ENCODE measurements at places on chromosomes 3 and 15.

DNA sequence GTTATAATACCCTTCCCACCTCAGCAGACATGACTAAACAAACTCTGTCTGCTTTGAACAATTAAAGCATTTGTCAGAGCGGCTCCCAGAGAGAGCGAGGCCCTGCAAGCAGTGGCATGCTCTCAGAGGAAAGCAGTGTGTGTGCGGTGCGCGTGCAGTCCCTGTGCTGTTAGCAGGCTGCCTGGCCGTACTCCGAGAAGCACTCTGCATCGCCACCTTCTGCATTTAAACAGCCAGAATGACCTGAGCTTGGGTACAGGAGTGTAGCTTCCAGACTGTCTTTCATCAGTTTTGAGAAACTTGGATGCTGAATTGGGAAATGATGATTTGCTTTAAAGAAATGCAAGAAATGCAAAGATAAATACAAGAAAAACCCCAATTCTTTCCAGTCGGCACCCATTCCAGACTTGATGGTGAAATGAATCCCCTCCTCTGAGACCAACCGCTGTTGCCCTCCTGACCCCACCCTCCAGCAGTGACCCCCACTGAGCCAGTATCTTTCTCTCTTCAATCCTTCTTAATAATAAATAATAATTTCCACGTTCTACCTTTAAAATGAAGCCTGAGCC is 113.5 kb downstream of the VGLL4 start:
- no peak for DNase-seq

GRCh38 chr3:115251509-115251908 is 104.4 kb upstream of the ZBTB20 start:
- DNase-seq = no peak

DNA sequence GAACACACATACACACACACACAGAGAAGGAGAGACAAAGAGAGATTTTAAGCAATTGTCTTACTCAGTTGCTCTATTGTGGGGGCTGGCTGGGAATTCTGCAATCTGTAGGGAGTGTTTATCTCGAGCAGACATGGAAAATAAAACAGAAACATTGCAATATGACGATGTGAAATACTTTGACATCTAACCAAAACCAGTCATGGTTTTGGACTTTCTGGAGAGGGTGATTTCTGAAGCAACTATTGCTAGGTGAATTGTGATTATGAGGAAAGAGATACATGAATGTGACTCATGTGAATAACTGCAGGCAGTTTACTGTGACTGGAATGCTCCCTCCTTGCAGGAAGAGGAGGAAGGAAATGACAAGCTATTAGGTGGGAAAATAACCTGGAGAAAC is 12.3 kb upstream of the PHLDB2 start:
- no peak for DNase-seq

DNA sequence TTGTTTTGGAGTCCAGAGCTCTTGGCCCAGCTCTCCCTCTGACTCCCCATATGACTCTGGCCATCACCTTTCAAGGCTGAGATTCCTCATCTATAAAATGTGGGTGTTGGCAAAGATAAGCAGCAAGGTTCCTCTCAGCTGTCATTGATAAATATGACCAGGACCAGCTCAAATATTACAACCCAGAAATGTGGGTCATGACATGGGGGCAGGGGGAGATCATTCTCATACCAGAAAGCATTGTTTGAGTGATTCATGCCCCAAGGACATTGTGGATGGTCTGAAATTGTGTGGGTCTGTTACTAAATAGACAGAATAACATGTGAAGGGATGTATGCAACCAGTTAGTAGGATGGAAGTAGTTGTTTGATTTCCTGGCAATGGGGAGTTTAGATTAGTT is 13.9 kb downstream of the UPK1B start:
- no peak for DNase-seq

DNA sequence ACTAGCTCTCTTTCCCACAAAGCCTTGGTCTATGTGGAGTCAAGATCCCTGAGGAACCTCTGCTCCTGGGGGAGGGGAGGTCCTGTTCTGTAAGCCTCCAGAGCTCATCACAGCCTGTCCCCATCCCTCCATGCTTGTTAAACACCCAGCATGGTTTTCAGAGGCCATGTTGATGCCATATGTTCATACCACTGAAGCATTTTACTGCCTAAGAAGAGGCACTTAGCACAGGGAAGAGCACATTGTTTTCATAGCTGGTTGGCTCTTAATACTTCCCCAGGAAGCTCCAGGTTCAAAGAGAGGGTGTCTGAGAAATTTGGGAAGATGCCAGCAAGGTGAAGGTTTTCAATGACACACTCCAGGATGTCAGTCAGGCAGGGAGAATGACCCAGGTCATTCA is 25.6 kb downstream of the CPNE4 start:
- DNase-seq = no peak

DNA sequence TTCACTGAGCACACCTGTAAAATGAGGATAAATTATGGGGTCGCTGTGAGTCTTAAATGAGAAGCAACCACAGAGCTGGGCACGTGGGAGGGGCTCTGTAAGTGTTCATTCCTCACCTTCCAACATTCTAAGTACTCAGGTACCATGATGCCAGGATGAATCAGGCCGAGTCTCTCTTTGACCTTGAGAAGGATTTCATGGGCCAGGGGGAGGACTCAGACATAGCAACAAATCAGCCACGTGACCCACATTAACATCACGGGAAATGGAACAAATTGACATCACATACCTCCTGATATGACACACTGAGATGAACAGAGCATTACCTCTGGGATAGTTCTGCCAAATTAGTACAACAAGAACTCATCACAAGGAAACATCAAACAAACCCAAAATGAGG is 35.2 kb upstream of the USP3 start:
- no peak for DNase-seq

GRCh38 chr3:193207290-193208273 is 33.4 kb upstream of the PLAAT1 start:
- no peak for DNase-seq

DNA sequence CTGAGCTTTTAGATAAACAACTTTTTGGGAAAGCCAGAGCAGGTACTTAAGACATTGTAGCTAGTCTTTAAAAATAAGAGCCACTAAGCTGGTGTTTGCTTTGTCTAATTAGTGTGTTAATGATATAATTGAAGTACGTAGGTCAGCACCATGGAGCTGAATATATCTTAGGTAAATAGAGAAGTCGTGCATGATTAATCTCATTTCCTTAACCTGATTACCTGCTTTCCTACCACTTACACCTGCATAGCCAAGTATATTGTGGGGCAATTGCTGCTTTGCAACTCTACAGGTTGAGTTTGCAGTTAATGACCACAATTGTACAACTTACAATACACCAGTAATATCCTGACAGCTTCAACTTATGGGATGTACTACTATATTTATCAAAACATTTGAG is 17.6 kb upstream of the TOPAZ1 start:
- DNase-seq = no peak

DNA sequence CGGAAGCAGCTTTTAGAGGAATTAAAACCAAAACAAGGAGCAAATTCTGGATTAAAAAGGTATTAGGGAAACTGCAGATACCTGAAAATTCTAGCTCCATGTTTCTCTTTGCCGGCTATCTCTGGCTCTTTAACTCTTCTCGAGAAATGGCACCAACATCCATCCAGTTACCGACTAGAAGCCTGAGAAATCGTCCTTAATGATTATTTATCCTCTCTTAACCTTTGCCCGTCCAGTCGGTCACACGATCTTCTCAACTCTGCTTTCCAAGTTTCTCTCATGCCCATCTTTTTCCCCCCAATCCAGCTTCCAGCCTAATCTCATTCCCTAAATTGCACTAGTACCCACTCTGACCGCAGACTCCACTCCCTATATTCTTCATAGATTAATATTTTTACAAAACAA is 596 bp upstream of the SGO1 start:
- no peak for DNase-seq

DNA sequence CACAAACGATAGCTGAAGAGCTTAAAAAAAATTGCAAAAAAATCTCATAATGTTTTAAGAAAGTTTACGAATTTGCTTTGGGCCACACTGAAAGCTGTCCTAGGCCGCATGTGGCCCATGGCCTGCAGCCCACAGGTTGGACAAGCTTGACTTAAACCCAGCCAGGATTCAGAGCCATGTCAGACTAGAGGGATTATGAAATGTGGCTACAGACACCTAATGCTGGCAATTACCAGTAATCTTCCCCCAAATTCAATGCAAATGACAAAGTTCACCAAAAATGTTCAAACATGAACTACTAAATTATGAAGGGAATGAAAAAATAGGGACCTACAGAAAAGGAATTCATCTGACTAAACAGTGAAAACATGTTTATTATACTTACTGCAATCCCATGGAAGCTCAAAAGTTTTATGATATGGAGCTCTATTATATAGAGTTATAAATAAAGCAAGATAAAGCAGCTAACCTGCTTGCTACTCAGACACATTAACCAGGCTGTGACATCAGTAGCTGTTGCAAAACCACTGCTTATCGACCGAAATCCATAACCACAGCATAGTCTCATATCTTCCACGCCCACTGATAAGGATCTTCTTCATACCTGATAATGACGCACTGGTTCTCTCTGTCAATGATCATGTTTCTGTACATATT is 49.2 kb downstream of the LDHAL6B start:
- DNase-seq = no peak

DNA sequence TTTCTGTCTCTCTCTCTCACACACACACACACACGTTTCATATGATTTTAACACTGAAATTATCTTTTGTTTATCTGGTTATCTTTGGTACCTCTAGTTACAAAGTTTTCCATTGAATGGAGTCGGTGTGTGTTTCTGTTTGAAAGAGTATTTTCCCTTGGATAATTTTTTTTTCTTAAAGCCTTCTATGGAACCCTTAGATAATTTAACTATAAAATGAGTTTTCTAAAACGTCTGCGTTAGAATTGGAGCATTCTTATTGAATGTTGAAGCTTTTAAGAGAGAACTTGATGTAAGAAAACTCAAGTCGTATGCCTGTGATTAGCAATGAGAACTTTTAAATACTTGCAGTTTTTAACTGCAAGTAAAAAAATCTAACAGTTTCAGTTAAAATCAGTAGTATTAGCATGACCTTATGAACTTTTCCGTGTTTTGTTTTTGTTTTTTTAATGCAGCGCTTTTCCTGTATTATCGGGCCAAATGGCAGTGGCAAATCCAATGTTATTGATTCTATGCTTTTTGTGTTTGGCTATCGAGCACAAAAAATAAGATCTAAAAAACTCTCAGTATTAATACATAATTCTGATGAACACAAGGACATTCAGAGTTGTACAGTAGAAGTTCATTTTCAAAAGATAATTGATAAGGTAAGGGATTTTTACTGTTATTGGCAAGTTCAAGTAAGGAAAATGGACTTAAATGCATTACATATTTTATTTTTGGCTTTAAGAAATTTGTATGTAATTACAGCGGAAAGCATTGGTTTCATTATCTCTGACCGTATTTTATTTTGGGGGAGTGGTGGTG is 3.0 kb downstream of the SMC4 start:
- DNase-seq = no peak

DNA sequence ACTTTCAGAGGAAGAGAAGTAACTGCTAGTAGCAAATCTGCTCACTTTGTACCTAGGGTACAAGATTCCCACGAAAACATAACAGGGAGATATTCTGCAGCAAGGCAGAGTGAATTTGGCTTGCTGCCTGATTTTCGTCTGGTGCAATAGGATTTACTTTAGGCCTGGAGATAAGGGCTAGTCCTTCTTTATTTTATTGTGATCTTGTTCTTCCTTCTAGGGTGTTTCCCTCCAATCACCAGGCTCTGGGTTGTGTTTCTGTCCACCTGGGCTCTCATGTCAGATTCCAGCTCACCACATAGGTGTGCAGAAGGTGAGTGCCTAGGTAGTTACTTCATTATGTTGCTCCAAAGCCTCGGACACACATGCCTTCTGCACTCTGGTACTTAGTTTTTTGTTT is 211.8 kb upstream of the RGMA start:
- DNase-seq = no peak

DNA sequence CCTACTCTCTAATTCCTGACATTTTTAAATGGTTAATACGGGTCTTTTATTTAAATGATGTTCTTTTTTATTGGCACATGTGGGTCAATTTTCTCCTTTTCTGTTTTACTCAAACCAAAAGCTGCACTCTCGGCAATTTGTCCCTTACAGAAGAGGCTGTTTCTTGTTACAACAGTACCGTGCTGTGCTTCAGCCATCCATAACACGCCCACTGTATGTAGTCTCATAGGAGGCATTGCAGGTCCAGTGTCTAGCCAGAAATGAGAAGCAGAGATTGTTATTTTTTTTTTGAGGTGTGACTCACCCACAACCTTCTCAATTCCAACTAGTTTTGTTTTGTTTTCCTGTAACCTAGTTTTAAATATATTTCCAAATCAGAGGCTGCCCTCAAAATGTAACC is 164.6 kb downstream of the GMNC start:
- DNase-seq = no peak

DNA sequence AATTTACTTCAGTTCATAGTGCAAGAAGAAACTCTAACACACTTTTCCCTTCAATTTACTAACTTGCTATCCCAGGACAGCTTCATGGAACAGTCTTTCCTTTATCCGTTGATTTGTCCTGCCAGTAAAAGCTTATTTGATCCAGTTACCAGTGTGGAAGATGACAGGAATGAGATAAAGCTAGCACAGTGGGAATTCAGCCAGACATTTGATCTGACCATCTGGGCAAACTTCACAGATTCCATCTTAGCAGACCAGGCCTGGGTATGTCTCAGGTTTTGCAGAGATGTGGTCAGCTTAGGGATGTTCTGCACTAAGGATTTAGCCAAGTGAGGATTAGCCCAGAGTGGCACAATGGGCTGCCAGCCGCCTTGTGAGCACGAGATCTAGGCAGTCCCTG is 19.7 kb downstream of the CEMIP start:
- no peak for DNase-seq
